ENCODE measurements at places on chromosomes 6 and 20. TPM values are rescaled to one million over a fixed set of nuclear protein-coding genes. Genes with fewer than 3 reads are reported as not detected.
A peak's percentile ranks its signal among the peaks of the same experiment; 100 is the strongest.

DNA sequence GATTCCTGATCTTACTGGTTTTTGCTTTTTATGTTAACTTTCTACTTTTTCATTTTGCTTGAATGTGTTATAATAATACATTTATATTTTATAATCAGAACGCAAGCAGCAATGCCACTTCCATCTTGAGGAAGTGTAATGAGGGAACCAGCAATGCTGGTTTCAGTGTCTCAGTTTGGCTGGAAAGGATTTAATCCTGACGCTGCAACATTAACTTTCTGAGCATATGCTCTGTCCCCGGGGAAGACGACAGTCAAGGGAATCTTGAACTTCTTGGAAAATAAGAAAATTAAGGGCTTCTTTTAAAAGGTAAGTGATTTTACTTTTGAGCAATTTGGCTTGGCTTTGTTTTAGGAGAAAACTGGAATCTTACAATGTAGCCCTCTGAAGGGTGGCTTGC, 205.5 kb upstream of the AGPAT4 start:
- DNase-seq, result no peak

Gene FOXF2
- 3.4 TPM for total RNA-seq

DNA sequence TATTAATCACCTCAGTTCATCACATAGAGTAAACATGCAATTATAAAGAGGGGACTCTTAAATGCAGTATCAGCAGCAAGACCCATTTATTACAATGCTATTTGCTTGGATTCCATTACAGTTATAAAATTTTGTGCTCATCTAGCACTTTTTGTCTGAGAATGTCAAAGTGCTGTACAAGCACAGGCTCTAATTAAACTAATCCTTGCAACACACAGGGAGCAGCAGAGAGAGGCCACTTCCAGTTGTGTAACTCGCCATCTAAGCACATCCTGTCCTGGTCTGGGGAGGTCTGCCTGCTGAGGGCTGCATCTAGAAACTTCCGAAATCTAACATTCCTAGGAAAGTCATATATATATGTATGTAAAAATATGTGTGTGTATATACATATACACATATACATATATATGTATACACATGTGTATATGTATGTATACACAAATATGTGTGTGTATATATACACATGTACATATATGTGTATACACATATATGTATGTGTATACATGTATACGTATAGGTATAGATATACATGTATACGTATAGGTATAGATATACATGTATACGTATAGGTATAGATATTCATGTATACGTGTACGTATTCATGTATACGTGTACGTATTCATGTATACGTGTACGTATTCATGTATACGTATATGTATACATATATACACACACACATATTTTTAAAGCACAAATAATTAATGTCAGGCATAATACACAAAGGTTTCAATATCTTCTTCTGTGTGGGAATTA, 136.4 kb upstream of the JARID2 start:
- DNase-seq, result no peak

- no peak for DNase-seq
Measured at GRCh38 chr6:150697515-150697914, 97.8 kb downstream of the PLEKHG1 start.

Gene RBPJL
- not detected for total RNA-seq

Gene RIPOR2
- total RNA-seq, result 12.1 TPM

DNA sequence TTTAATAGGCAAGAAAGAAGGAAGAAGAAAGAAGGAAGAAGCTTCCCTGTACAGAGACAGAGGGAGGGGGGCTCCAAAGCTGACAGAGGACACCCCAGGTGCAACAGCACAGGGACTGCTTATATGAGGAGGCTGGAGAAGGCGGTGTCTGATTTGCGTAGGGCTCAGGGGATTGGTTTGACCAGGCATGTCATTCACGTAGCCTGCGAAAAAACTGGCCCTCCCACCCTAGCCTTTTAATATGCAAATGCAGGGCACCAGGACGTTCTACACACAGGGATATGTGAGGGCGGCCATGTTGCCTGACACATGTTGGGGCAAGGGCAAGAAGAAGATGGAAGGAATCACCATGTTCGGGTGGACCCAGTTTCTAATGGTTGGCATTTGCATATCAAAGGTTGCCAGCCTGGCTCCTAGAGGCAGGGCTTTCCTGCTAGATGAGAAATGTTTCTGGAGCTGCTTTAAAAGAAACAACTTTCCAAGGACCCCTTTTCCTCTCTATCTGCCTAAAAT, 305.4 kb upstream of the CDYL start:
- no peak for DNase-seq

Gene LGSN
- not detected for total RNA-seq

Gene SIRPB1
- 5.9 TPM for total RNA-seq

GRCh38 chr20:34397096-34397495, 34.0 kb downstream of the ITCH start:
- no peak for DNase-seq

DNA sequence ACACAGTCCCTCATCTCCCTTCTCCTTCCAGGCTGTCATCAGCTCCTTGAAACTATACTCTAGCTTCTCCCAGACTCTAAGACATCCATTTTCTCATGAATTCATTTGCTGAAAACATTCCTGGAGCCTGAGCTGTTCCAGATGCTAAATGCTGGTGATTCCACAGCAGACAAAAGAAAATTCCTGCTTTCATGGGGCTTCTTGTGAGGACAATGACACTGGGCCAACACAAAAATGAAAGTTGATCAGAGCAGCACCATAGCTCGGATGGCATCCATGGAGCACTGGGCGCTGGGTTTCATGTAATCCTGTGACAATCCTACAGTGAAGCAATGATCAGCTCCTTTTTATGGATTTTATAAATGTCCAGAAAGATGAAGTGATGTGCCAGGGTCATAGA, 47.4 kb upstream of the STX16 start:
- DNase-seq, result no peak

DNA sequence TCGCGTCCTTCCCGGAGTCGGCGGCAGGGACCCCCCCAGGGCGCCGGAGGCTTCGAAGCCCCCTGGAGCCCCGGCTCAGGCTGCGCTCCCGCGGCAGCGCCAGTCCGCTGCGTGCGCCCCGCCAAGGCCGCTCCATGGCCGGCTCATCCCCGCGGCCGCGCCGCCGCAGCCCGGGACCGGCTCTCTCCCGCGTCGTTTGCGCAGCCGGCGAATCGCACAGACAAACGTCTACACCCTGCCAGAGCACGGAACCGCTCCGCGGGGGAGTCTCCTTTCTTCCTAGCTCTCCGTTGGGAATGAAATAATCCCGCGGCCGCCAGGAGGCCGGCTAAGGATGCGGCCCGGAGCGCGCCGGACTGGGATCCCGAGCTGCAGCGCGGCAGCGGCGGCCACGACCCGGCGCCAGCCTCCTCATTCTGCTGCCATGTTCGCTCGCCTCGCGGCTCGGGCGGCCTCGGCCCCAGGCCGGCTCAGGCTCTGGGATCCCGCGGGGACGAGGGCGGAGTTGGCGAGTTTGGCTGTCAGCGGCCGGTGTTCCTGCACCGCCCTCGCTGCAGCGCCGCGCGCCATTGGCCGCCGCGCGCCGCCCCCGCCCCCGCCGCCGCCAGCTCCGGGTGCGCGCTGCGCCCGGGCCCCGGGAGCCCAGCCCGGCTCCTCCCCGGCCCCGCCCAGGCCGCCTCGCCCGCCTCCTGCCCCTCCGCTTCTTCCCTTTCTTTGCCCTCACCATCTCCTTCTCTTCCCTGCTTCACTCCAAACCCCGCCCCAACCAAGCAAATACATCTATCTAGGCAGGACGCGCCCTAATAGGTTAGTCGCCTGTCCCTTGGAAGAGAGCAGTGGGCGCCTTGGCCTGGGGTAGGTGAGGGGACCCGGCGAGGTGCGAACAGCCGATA, at the start of gene GFOD1:
GFOD1 (minus strand) TSS at position 479 of the 893 bp plus-strand sequence. CDS start 710 bp downstream, outside the sequence.
- DNase-seq, result peak; percentile 89

Gene RUNX2
- total RNA-seq, result 18.3 TPM

Gene ELOVL2
- total RNA-seq, result 0.31 TPM

Gene CAP2
- total RNA-seq, result 20.7 TPM

GRCh38 chr6:62283796-62284411, 2.1 kb downstream of the KHDRBS2 start:
- DNase-seq, result no peak

DNA sequence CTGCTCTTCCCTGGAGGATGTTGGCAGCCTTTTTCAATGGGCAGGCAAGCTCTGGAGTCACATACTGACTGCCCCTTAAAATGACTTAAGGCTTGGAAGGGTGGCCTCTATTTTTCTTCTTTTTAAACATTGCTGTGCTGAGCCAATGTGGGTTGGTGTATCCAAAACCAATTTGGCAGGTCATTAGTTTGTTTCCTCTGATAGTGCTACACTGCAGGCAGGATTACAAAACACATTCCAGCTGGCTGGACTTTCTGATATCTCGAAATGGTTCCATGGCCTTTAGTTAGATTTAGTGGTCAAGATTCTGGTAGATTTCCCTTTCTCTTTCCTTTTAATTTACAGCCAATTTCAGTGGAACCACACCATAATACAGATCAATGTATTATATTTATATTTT, 28.1 kb upstream of the BMP2 start:
- DNase-seq, result no peak

DNA sequence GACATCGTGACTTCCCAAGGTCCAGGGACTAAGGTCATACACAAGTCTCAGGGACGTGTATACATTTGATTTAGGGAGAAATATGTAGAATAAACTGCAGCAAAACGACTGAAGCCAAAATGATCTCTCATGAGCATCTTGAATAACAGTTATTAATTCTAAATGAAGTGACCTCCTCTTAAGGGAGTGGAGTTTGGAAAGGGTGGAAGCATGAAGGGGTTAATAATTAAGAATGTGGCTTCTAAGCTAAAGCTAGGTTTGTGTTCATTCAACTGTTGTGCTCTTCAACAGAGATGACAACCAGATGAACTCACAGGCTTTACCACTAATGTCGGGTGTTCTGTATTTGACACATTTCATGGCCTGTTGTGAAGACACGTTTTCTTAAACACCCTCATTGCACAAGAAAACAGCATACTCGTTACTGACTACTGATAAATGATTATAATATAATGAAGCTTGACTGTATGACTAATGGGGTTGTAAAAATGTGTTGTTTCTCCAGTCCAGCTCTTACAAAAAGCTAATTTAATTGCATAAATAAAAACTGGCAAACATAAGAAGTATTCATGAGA, 1.5 kb downstream of the PPP1R14C start:
- DNase-seq, result no peak

GRCh38 chr6:104580452-104580851, 279.3 kb downstream of the HACE1 start:
- no peak for DNase-seq

DNA sequence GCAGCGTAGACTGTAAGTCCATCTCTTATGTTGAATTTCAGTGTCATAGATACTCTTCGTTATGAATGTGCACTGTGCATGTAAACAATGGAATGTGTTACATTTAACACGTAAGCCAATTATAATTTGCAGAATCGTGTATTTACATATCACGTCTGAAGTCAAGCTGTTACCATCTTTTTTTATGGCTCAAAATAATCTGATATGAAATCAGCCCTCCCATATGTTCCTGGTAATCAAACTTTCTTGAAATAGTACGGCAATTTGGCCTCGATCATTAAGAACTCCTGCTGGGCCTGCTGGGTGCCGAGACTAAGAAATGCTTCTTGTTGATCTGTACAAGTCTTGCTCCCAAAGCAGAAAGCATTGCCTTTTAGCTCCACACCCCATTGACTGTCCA, 89.6 kb upstream of the DOK5 start:
- no peak for DNase-seq

Gene TGM6
- not detected for total RNA-seq

Gene CST9L
- not detected for total RNA-seq

Gene C20orf141
- total RNA-seq, result not detected

DNA sequence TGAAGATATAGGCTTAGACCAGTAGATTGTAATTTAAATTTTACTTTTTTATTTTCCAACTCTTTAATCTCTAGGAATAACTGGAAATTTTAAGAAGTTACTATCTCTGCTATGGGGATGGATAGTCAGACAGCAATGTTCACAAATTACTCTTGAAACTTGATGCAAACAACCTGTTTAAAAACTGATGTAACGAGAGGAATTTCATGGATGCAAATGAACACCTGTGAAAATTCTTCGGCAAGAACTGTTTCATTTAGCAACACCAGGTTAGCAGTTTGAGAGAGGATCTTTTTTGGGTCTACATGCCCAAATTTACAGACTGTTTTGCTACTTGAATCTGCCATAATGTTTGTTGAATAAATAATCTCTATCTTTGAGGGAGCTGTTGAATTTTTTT, 20.0 kb upstream of the RSPH3 start:
- DNase-seq, result no peak

Gene LINC00237
- not detected for total RNA-seq

DNA sequence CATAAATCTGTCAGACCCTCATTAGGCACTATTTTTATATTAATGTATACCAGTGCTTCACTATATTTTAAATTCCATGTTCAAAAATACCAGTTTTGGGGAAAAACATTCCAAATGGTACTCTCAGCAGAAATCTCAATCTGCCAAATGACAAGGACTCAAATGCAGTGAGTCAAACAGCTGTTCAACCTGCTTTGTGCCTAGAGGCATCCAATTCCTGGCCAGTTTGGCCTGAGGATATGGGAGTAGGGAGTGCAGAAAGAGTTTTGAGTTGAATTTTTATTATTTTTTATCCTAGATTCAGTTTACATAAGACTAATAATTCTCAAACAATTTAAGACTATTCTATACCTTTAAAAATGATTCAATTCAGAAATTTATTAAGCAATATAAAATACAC, 216.8 kb downstream of the LAMA2 start:
- DNase-seq, result no peak

Gene RPS6KA2
- 85.3 TPM for total RNA-seq

GRCh38 chr20:42123981-42124473, 505.9 kb upstream of the CHD6 start:
- DNase-seq, result no peak

Gene TFAP2C
- total RNA-seq, result 12.5 TPM

Gene IRF4
- 12.1 TPM for total RNA-seq

GRCh38 chr6:41153992-41154625, at the start of gene TREML1:
TREML1 (minus strand) TSS chr6:41154347; CDS start chr6:41154288, 59 bp downstream.
- no peak for DNase-seq

Gene C20orf202
- total RNA-seq, result 1.2 TPM

Gene CLPSL2
- not detected for total RNA-seq

- no peak for DNase-seq
Measured at GRCh38 chr6:109816452-109817374, 125.6 kb downstream of the FIG4 start.

DNA sequence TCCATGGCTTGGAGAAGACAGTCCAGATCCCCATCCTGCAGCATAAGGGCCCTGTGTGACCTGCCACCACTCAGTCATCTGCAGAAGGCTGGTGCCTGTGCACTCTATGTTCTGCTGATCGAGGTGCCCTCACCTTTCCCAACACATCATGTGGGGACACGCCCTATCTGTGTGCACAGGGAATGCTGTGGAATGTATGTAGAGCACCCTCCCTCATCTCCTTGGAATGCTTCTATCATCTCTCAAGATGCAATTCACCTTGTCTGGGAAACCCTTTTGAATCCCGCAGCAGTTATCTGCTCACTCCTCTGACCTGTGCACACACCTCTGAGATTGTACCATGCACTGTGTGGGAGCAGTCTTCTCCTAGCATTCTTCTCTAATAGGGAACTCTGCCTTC, 207.2 kb upstream of the SSTR4 start:
- peak; percentile 14 for DNase-seq

GRCh38 chr6:108665495-108666196, 104.9 kb downstream of the FOXO3 start:
- no peak for DNase-seq

Measured in ureter (tissue), 1 donor.